Stimulated activated CD4-positive, alpha-beta T cell treated with anti-CD3 and anti-CD28 coated beads, TNF-alpha, amount 100 ng/mL, for 48 hours (primary cell): ENCODE measurements at places on chromosomes 3 and 15.

DNA sequence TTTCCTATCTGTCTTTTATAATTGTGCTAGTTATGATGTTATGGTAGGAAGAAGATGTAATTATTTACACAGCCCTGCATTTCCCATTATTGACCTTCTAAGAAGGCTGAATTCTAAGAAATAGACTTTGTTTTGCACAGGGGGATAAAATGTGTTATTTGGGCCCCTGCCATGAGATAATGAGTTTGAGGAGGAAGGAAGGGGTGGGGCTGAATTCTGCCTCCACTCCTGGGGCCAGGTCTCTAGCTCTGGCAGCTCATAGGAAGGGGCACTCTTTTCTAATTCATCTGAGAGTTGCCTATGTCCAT is 69.2 kb upstream of the GOLGA8B start:
- DNase-seq = no peak

GRCh38 chr15:63792584-63792983 is 41.2 kb downstream of the HERC1 start:
- no peak for DNase-seq

- no peak for DNase-seq
Measured at GRCh38 chr15:68629519-68630210, 50.9 kb downstream of the CORO2B start.

GRCh38 chr3:27353221-27353620 is 16.0 kb downstream of the NEK10 start:
- no peak for DNase-seq
